GM04504 (cell line): ENCODE measurements at places on chromosomes 16 and 17.

DNA sequence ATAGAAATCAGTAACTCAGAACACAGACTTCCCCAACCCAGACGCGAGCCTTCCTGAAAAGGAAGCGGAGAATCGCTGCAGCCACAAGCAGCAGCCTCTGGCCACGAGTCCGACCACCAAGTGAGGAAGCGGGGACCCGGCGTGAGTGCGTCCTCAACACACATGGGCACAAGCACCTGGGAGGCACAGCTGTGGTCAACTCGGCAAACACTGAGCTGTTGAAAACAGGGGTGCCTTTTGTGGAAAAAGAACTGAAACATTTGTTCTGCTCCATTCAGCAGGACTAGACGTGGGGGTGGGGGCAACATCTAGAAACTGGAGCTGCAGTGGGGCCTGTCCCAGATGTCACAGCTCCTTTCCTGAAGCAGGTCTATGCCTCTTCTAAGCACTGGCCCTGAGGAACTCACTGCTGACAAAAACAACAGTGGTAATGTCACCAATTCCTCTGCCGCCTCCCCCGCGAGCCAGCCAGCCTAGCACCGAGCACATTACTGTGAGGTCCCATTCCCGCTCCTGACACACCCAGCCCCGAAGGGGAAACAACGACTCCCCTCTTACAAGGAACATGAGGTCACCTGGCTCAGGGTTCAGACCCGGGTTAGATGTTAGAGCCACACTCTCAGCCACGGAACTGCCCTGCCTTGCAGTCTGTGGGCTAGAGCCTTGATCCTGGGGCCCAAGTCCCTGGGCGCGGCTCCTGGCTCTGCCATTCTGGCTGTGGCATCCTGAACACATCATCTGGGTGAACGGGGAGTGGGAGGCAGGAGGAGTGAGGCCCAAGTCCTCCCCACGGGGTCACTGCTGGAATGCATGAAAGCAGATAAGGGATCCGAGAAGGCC is 29.0 kb downstream of the KDM8 start:
- DNase-seq: no peak

- no peak for DNase-seq
Observed at GRCh38 chr17:5694551-5694950, 110.2 kb upstream of the NLRP1 start.

DNA sequence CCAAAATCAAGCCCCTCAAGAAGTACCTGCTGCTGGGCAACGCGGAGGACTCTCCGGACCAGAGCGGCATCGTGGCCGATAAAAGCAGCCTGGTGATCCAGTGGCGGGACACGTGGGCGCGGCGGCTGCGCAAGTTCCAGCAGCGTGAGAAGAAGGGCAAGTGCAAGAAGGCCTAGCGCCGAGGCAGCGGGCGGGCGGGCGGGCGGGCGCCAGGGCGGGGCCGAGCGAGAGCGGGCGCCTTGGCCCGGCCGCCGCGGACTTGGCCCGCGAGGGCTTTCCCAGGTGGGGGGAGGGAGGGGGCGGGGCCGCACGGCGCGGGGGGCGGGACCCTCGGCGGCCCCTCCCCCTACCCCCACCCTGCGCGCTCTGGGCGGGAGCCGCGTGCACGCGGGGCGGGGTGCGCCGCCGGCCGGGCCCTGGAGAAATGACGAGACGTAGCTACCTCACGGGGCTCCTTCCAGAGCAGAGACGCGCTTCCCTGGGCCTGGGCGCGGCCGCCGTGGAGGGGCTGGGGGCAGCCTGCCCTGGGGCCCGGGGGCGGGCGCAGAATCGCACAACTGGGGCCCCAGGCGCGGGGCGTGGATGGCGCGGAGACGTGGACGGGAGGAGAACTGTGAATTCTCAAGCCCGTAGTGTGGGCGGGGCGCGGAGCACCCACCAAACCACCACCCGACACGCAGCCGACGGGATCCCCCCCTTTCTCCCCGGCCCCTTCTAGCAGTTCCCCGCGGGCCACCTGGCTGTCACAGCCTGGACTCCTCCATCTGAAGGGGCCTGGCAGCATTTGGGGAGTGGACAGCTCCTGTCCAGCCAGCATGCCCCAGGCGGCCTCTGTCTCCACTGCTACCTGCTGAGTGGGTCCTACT is 218.7 kb downstream of the NTN1 start:
- no peak for DNase-seq

DNA sequence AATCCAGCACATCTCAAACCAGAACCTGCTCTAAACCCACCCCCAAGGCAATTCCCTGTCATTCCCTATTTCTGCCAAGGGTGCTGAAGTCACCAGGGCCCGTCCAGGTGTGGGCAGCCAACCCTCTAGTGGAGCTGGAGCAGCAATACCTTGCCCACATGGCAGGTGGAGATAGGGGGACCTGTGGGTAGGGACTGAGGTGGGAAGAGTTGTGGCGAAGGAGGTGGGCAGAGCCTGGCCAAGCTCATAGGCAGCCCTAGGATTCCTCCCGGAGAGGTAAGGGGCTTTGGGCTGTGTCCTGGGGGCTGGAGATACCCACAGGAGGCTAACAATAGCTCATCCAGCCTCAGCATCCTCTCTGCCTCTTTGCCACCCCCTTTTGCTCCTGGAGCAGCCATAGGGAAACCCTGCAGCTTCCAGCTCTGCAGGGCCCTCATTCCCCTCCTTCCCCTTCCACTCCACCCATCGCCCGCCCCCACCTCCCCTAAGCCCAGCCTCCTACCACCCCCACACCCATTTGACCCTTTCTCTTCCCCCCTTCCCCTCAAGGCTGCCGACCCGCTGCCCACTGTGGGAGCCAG is 30.4 kb upstream of the CRHR1 start:
- no peak for DNase-seq

GRCh38 chr16:3133844-3134243 is 985 bp upstream of the ZNF213 start:
- no peak for DNase-seq

DNA sequence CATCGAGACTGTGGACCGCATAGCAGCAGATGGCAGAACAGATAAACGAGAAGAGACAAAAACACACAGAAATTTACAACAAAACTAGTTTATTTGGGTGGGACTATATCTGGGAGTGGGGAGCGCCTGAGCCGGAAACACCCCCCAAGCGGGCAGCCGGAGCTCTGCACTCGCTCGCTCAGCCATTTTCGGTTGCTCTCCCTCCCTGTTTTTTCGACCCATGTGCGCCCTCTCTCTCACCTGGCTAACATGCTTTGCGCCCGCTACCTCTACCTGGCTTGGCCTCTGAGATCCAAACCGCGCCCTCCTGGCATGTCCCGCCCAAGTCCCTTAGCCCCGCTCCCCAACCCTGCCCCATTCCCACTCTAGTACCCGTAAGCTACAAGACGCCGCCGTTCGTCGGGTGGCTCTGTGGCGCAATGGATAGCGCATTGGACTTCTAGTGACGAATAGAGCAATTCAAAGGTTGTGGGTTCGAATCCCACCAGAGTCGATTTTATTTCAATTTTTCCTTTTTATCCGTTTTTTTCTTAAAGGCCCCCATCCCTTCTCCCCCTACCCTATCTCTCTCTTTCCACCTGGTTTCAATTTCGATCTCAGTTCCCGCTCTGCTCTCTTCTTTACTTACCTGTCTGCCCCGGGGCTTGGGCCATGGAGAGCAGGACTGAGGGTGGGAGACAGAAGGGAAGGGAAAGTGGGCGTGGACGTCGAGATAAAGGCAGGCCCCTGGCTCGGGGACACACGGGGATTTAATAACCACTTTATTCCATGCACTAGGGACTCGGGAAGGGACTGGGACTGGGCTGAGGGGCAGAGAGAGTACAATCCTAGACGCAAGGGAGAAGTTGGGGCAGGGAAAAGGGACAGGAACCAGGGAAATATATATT is 2.4 kb upstream of the ALOXE3 start:
- DNase-seq: no peak

DNA sequence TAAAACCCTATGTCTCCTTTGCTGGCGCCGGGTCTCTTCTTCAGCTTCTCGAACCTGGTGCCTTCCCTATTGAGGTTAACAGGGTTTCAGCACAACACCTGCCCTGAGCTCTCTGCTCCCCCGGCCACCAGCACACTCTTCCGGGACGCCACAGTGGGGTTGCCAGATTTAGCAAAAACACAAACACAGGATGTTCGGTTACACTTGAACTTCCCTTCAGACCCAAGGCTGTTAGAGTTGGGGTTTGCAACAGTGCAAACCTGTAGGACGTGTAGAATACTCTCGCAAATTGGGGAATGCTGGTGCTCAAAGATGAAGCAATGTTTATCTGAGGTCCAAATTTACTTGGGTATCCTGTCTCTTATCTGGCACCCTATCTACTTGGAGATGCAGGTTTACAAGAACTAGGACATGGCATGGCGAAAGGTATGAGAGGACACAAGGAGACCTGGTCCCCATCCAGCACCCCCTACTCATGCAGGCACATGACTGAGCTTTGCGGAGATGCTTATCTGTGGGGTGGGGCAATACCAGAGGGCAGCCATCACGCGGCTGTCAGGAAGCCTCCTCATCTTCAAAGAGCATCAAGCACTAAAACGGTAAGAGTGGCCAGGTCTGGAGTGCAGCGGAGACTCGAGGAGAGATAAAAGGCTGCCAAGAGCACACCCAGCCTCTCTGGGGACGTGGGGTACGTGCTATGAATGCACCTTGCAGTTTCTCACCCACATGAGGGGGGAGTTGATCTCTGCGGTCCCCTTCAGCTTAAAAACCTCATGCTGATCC is 52.8 kb downstream of the SDK2 start:
- no peak for DNase-seq

DNA sequence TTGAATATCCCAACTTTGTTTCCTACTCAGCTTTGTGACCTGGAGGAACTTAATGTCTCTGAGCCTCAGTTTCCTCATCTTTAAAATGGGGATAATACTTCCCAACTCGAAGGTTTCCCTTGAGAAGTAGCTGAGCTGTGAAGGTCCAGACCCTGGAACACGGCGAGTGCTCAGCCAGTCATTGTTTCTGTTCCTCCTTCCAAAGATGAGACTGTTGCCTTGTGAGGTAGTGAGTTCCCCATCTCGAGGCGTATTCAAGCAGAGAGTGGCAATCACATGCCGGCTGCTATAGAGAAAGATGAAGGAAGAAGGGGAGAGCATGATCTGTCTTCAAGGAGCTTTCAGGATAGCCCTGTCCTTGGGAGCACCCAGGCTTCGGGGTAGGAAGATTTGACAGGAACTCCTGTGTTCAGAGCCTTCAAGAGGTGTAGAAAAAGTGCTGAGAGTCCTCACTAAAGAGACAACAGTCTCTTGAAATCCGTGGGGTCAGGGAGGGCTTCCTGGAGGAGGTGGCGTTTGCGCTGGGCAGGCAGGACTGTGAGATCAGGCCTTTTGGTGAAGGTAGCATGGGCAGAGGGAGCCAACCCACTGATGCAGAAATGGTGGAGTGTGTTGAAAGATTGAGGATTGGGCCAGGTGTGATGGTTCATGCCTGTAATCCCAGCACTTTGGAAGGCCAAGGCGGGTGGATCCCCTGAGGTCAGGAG is 27.2 kb downstream of the SPNS2 start:
- no peak for DNase-seq

GRCh38 chr17:1147664-1148063 is 32.1 kb downstream of the ABR start:
- DNase-seq: peak; percentile 7

- DNase-seq: no peak
Observed at GRCh38 chr16:30090610-30091331, 953 bp downstream of the TBX6 start.

- DNase-seq: no peak
Observed at GRCh38 chr16:48064971-48065370, 90.8 kb downstream of the ABCC12 start.

DNA sequence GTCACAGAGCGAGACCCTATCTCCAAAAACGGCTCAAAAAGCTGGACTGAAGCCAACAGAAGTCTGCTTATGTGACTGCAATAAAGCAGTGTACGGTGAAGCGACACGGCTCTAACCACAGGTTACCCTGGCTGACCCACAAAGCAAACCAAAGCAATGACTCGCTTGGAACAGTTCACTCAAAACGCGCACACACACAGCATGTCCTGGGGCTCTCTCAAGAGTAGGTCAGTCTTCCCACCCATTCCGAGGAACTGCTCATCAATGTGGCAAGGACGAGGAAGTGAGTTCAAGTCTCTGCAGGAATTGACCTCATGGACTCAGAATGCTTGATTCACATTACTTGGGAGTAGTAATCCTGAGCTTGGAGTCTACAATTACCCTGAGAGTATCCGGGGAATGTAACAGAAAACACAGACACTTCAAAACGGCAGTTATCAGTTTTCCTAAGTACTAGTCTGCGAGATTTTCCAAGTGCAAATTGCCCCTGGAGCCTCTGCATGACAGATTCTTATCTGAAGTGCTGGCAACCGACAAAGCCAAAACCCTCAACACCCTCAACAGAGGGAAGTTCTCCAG is 25.4 kb downstream of the PELP1 start:
- peak; percentile 73 for DNase-seq

GRCh38 chr16:73113336-73113735 is 65.4 kb upstream of the ZFHX3 start:
- peak; percentile 24 for DNase-seq
